ENCODE measurements at places on chromosomes 4 and X. TPM values are rescaled to one million over a fixed set of nuclear protein-coding genes. Genes with fewer than 3 reads are reported as not detected.

Gene PRRG3
- total RNA-seq, result 1.2 TPM

Gene CXorf49
- total RNA-seq, result not detected

Gene FAM9C
- total RNA-seq, result 0.12 TPM

Gene SEC24D
- 112 TPM for total RNA-seq

Gene SPACA5
- not detected for total RNA-seq

Gene FOXP3
- not detected for total RNA-seq

Gene PFKFB1
- not detected for total RNA-seq

Gene PLRG1
- total RNA-seq, result 90.1 TPM

Gene SORBS2
- 3.1 TPM for total RNA-seq

Gene CLIC2
- 6.2 TPM for total RNA-seq

Gene GYPB
- not detected for total RNA-seq

Gene MAGEA9B
- not detected for total RNA-seq

Gene FREM3
- not detected for total RNA-seq

Gene TKTL2
- total RNA-seq, result not detected

Gene NEIL3
- 14.6 TPM for total RNA-seq

Gene MTMR8
- total RNA-seq, result 0.11 TPM

Gene OCIAD2
- total RNA-seq, result 25.1 TPM

Gene SYTL4
- total RNA-seq, result 6.5 TPM
